ENCODE measurements at places on chromosomes 4 and X.

GRCh38 chr4:54199919-54200318 is 29.2 kb upstream of the PDGFRA start:
- DNase-seq: no peak

DNA sequence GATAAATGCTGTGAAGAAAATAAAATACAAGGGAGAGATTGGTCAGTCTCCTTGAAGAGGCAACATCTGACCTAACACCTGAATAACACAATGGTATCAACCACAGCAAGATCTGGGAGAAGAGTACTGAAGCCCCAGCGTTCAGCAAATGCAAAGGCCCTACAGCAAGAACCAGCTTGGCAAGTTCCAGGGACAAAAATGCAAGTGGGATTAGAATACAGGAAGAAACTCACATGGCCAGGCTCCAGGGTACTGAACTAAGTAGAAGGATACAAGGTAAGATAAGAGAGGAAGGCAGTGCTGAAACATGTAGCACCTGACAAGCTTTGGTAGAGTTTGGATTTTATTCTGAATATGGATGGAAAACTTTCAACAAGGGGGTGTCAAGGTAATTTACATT is 3.6 kb downstream of the SMIM14 start:
- DNase-seq: no peak

DNA sequence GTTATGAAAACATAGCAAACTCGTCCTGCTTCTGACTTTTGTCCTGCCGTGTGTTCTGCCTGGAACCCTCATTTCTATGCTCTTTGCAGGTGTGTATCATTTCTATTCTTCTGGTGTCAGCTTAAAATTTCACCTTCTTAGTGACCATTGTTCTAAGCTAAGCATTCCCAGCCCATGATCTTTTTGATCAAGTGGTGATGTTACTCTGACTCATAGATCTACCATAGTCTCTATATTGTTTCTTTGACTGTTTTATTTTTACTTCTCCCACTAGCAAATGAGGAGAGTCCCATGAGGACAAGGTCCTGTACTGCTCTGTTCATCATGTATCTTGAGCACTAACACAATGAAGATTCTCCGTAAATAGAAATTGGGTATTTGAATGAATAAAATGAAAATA is 14.1 kb upstream of the CXCL6 start:
- no peak for DNase-seq

- DNase-seq: no peak
These were observed 43.1 kb upstream of the FAM9C start for GRCh38 chrX:13087322-13088155.

- DNase-seq: no peak
These were observed 20.1 kb downstream of the SUPT20HL1 start for GRCh38 chrX:24380262-24381187.

GRCh38 chr4:14257903-14258302 is 630.4 kb upstream of the BOD1L1 start:
- DNase-seq: no peak

DNA sequence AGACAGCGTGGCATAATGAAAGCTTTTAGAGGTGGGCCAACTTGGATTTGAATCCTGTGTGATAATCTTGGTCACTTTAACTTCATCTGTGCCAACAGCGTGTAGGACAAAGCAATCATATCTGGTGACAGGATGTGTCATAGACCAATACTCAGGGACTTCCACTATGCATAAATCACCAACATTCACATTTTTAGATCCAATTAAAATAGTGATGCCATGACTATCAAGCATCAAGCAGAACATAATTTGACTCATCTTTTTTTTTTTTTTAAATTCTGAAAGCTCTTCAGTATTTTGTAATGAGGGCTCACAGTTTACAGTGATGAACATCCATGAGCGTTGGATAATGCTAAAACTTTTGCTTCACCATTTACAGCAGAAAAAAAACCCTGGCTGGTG is 27.3 kb upstream of the RAPGEF2 start:
- DNase-seq: no peak

DNA sequence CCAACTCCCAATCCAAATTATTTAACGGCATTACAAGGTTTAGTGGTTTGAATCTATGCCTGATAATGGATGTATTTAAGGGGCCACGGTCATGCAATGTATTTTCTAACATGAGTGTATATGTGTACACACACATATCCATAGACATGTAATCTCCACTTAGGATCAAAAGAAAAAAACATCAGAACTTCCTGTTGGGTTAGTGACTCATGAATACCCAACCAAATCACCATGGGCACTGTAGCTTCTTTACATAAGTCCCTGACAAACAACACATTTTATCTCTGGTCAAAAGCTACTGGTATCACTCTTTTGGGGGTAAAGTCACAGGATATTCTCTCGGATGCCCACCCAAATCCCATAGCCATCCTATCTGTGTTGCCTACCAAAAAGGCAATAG is 36.5 kb upstream of the TFDP3 start:
- DNase-seq: no peak

- no peak for DNase-seq
These were observed 48.8 kb downstream of the C4orf33 start for GRCh38 chr4:129144755-129145206.

DNA sequence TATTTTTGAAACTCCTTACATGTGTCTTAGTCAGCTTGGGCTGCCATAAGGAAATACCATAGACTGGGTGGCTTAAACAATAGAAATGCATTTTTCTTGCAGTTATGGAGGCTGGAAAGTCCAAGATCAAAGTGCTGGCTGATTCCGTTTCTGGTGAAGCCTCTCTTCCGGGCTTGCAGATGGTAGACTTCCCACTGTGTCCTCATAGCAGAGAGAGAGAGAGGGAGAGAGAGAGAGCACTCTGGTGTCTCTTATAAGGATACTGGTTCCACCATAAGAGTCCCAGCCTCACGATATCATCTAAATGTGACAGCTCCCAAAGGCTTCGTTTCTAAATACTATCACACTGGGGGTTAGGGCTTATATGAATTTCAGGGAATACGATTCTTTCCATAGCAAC is 39.7 kb downstream of the ENPEP start:
- DNase-seq: no peak

DNA sequence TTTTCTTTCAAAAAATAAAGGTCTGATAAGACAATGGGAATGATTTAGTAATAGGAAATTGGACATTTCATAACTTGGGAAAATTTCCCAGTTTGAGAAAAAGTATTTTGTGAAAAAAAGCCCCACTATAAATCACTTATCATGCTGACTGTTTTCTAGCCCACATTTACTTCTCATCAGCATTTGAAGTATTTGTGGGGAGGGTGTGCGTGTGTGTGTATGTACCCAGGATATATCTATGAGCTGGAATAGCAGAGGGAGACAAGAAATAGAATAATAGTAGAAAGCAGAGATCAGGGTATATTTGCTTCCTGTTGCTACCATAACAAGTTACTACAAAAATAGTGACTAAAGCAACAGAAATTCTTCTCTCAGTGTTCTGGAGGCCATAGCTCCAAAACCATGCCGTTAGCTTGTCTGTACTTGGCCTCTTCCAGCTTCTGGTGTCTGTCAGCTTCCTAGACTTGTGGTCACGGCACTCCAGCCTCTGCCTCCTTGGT is 139.8 kb downstream of the PTTG2 start:
- DNase-seq: no peak

- DNase-seq: no peak
These were observed 32.4 kb downstream of the SPANXN4 start for GRCh38 chrX:143058120-143058519.

- no peak for DNase-seq
These were observed 111.4 kb downstream of the CPZ start for GRCh38 chr4:8703857-8704495.

DNA sequence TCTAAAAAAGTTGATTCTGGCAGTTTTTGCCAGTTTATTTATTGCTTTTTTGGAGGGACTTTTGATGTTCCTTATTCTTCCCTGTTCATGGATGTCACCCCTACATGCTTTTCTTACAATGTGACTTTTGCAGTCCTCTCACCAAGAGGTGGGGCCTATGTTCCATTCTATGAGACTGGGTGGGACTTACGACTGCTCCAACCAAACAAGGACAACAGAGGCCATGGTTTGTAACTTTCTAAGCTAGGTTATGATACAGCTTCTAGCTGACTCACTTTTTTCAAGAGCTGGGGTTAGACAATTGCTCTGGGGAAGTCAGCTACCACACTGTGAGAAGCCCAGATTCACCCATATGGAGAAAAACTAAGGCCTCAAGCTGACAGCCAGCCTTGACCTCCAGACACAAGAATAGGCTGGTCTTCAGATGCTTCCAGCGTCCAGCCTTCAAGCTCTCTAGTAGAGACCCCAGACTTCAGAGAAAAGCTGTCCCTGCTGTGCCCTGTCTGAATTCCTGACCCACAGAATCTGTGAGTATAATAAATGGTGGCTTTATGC is 39.5 kb downstream of the ENOPH1 start:
- DNase-seq: no peak

- DNase-seq: no peak
These were observed 511.0 kb upstream of the ATOH1 start for GRCh38 chr4:93317561-93317960.

DNA sequence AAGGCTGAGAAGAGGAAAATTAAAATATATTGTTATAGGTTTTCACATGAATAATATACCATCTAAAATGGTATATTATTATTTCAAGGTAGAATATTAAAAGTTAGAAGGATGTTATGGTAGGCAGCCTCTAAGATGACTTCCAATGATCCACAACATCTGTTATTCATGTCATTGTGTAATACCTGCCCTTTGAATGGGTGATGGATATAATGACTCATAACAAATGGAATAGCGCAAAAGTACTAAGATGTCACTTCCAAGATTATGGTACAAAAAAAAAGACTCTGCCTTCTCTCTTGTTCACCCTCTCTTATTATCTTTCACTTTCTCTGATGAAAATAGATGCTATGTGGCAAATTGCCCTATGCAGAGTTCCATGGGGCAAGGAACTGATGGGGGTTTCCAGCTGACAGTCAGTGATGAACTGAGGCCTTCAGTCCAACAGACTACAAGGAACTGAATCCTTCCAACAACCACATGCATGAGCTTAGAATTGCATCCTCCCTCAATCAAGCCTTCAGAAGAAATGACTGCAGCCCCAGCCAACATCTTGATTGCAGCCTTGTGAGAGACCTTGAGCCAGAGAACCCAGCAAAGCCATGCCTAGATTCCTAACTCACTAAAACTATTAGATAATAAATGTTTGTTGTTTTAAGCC is 57.7 kb downstream of the HS6ST2 start:
- DNase-seq: no peak

- DNase-seq: no peak
These were observed 25.1 kb downstream of the UGT2B4 start for GRCh38 chr4:69470561-69470960.

- no peak for DNase-seq
These were observed 578.2 kb downstream of the KLHL13 start for GRCh38 chrX:117538178-117539089.

DNA sequence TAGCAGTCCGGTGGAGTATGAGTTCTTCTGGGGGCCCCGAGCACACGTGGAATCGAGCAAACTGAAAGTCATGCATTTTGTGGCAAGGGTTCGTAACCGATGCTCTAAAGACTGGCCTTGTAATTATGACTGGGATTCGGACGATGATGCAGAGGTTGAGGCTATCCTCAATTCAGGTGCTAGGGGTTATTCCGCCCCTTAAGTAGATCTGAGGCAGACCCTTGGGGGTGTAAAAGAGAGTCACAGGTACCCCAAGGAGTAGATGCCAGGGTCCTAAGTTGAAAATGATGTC is 852 bp downstream of the MAGEH1 start:
- DNase-seq: no peak

DNA sequence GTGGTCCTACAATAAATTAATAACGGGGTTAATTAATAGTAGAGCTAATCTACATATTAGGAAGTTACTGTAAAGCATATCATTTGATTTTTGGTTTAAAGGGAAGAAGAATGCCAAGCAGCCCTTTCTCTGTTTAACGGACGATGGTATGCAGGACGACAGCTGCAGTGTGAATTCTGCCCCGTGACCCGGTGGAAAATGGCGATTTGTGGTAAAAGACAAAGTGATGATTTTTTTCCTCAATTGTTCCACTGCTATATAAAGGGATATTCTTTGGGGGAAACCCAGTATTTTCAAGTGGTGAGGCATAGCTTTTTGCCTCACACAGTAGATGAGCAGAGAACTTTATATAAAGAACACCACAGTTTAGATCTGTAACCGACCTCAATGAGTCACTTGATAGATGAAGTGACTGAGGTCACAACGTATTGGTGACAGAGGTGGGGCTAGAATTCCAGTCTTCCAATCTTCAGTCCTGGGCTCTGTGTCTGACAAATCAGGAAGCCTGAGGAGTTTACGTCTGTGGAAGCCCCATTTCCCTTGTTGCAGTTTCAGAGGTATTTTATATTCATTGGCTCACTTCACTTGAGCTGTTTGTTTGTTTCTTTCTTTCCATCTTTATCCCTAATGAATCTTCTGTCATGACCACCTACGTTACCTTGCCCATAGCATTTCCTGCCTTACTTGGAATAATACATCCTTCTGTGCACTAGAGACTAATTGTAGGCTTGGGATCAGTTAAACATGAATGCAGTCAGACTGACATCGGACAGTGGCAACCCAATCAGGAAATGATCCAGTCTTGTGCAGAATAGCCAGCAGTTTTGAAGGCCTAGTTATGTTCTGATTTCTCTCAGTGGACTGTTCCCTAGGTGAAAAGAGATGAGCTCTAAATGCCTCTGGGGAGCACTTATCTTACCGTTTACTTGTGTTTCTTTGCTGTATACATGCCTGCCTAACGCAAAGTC is 30.1 kb downstream of the ZRSR2 start:
- no peak for DNase-seq

DNA sequence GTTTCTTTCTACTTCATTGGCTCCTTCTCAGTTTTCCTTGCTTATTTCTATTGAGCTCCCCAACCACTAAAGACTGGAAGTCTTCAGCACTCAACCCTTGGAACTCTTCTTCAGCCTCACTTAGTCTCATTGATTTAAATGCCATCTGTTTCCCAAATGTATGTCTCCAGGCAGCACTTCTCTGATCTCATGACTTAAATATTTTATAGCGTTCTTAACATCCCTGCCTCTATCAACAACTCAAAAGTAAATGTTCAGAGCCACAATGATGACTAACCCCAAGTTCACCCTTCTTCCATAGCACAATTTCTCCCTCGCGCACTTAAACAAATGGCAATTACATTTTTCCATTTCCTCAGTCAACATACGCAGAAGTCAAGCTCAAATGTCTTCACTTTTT is 1393.3 kb downstream of the ARAP2 start:
- no peak for DNase-seq

DNA sequence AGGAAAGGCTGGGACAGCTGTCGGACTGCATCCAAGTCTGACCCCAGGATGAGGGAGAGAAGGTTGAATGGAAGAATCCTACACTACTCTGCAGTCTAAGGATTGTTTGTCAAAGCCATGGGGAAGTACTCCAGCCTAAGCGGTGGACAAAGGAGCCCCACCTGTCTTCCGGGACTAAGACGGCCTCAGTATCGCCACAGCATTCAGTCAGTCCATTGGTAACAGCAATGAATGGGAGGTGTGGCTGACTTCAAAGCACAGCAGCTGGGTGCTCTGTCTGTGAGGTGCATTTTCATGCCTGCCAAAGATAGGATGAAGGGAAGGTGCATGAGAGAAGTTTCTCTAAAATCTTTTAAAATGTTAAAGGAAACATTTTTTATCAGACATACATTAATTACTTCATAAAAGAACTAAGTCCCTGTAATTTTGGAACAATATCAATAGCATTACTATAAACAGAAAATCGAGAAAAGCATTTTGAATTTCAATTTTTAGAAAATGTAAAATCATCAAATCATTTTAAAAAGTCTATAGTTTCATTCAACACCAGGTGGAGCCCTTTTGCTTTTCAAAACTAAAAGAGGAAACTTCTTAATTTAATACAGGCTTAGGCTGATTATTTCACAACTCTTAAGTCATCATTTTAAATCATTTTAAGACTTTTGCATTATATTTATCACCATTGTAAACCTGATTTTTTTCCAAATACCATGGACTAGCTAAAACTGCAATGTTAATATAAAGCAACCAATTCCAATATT is 27.6 kb upstream of the INTU start:
- DNase-seq: peak; percentile 67

Data from NCI-H774 (cell line).